Natural killer cell treated with Interleukin-12 subunit alpha and Interleukin-12 subunit beta and Interleukin-15 and Interleukin-18, amount 100 ng/mL, for 72 hours (primary cell): ENCODE measurements at places on chromosomes 11 and 22.

- no peak for DNase-seq
Observed at GRCh38 chr11:60085909-60086308, 2.6 kb upstream of the MS4A2 start.

- DNase-seq = no peak
Observed at GRCh38 chr11:88308576-88308975, 29.0 kb downstream of the CTSC start.

DNA sequence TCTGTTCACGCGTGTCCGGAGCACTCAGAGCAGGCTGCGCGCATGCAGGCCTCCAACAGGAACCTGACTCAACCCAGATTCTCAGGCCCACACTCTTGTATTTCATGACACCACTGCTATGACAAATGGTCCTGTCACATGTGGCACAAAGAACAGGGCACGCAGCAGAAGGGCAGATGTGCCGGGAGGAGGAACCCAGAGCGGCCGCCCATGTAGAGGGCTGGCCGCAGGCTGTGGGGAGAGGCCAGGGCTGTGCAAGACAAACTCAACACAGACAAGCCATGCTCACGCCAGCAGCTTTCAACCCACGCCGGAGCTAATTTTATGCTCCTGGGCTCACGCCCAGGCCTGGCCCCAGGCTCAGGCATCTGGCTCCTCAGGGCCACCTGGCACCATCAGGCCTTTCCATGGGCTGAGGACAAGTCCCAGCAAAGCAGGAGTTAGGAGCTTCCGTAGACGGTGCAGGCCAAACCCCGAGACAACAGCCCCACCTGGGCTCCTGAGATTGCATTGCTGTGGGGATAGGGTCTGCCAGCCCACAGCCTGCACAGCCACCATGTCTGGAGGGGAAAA is 40.0 kb downstream of the DUSP8 start:
- no peak for DNase-seq

DNA sequence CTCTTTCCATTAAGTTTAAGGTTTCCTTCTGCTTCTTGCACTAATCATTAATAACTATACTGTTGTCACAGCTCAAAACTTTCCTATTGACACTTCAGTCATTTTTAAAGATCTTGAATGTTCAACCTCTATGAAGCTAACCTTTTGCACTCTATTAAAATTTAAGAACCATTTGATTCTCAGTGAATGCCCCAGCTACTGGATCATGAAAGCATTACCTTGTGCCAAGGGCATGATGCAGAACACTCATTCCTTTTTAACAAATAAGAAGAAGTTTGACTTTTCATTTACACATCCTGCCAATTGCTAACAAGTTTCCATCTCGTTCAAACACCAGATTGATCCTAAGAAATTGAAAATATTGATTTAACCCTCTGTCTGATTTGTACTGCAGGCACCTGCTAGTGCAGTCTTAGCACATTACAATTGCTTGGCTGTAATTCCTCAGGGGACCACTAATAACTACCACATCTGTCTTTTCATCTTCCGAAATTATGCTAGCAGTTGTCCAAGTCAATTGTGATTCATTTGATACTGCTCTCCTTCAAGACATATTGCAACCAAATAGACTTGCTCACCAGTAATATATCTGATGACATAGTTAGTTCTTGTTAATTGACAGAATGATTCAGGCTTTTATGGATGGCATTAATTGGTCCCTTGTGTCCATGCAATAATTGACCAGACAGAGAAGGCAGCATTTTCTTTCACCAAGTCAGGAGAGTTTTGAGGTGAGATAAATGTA is 158.4 kb downstream of the TEAD1 start:
- DNase-seq = no peak

GRCh38 chr11:21494946-21495345 is 697.9 kb upstream of the ANO5 start:
- DNase-seq = no peak
